ENCODE measurements at places on chromosomes 6 and 20.
A peak's percentile ranks its signal among the peaks of the same experiment; 100 is the strongest.

GRCh38 chr6:49531774-49532569, 18.5 kb upstream of the C6orf141 start:
- peak; percentile 86 for DNase-seq

DNA sequence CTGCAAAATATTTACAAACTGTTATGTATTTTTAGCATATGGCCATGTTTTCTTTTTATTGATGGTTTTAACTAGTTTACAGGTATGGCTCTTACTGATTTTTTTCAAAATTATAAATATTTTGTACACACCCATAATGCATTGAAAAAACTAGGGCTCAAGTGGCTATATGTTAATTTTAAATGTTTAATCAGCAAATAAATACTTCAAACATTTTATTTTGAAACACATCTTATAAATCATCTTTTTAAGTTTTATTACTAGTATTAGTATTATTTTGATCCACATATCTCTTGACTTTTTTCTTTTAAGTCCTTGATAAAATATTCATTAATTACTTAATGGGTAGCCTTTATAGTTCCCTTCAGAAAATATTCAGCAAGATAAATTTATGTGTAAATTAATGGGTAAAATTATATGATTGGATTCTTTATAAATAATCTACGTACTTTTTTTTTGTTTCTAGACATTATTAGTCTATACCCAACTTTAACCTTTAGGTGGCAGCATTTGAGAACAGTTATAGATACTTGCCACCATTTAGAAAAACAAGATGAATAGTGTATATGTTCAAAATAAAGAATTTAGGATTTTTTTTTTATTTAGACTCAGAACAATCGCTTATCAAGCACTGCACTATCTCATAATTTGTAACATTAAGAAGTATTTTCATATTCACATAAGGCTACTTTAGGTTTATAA, 241.9 kb downstream of the ADGRB3 start:
- DNase-seq, result peak; percentile 16

DNA sequence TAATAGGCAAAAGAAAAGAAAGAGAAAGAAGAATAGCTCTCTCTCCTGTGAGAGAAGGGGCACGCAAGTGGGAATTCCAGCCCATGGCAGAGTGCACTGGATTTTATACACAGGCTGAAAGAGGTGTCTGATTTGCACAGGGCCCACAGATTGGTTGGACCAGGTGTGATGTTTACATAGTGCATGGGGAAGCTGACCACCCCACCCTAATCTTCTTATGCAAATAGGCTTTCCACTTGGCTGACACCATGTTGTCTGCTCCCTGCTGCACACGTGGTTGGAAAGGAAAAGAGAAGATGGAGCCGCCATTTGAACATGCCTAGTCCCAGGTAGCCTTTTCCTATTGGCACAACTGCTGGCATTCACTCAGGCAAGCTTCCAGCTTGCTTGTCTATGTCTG, 20.2 kb downstream of the MICA start:
- no peak for DNase-seq

GRCh38 chr20:37970856-37971245, 62.4 kb downstream of the TTI1 start:
- DNase-seq, result no peak

GRCh38 chr6:3290931-3291211, 32.1 kb downstream of the PSMG4 start:
- no peak for DNase-seq

DNA sequence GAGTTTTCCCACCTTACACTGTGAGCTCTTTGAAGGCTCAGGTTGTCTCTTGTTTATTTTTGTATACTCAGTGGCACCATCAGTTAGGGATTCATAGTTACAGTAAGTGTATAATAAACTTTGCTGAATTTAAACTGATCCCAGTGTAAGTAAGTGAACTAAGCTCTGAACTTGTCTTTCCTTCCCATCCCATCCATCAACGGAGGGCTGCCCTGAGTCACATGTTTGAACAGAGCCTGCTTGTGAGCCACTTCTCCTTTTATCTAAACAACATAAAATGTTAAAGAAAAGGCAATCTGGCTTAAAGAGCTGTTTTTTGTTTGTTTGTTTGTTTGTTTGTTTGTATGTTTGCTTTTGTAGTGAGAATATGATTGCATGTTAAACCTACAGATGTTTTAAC, 185.7 kb upstream of the MARCKS start:
- no peak for DNase-seq

- no peak for DNase-seq
Observed at GRCh38 chr6:168655462-168656152, 214.6 kb downstream of the SMOC2 start.

DNA sequence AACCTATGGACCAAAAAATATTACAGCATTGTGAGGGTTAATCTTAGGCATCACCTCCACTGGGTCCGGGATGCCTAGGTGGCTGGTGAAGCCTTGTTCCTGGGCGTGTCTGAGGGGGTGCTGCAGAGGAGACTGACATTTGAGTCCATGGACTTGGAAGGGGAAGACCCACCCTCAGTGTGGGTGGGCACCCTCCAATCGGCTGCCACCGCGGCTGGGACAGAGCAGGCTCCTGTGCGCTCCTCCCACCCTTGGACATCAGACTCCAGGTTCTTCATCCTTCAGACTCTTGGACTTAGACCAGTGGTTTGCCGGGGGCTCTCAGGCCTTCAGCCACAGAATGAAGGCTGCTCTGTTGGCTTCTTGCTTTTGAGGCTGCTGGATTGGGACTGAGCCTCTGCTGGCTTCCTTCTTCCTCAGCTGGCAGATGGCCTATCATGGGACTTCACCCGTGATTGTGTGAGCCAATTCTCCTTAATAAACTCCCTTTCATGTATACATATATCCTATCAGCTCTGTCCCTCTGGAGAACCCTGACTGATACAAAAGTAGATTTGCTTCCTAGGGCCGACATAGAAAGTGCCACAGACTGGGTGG, 113.1 kb downstream of the TTLL2 start:
- no peak for DNase-seq

GRCh38 chr6:4636881-4637224, 139.4 kb upstream of the CDYL start:
- no peak for DNase-seq

- DNase-seq, result no peak
Observed at GRCh38 chr6:2652611-2653010, 98.1 kb downstream of the MYLK4 start.

GRCh38 chr6:12249541-12250382, 40.4 kb upstream of the EDN1 start:
- no peak for DNase-seq

DNA sequence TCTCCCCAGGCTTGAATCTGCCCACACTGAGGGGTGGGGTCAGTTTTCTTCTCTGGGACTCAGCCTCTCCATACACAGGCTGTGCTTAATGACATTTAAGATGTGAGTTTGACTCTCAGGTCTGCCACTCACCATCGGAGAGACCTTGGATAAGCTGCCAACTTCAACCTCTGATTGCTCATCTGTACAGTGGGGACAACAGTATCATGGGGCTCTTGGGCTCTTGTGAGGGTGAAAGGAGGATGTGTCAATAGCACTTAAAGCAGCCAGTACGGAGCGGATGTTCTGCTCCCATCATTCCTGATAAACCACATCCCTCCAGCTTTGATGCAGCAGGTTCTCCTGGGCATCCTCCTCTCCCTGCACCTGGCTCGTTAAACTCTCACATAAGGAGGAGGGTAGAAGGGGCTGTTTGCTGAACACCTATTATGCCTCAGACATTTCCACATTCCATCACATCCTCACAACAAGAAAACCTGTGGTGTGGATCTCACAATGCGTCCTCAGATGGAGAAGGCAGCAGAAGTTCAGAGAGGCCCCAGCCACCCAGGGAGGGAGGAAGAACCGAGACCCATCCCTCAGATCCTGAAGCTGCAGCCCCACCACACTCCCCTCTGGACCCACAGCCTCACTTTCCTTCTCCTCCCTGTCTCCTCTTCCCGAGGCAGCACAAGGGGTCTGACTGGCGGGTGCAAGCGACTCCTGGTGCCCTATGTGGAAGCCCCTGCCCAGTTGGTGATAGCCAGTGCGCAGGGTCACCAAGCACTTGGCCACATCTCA, 1.9 kb upstream of the PDYN start:
- DNase-seq, result no peak

GRCh38 chr6:166526937-166527336, 59.5 kb downstream of the RAMACL start:
- no peak for DNase-seq

DNA sequence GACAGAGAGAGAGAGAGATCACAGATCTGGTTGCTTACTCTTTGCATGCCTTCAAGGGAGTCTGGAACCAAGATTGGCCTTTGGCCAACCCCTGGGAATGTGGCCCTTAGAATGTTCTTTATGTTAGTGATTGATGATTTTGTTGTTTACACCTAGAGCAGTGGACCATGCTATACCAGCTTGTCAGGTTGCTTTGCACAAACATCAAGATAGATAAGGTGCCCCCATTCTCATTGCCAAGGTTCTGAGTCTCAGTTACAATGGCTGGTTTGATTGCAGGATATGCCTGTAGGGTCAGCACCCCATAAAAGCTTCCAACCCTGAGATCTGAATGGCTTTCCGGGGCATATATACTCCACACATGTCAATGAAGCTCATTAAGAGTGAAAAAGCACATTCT, 53.5 kb upstream of the SLC2A12 start:
- DNase-seq, result no peak

- no peak for DNase-seq
Observed at GRCh38 chr6:37513576-37513975, 13.9 kb upstream of the CCDC167 start.

GRCh38 chr6:42460883-42461282, 9.2 kb upstream of the TRERF1 start:
- no peak for DNase-seq

DNA sequence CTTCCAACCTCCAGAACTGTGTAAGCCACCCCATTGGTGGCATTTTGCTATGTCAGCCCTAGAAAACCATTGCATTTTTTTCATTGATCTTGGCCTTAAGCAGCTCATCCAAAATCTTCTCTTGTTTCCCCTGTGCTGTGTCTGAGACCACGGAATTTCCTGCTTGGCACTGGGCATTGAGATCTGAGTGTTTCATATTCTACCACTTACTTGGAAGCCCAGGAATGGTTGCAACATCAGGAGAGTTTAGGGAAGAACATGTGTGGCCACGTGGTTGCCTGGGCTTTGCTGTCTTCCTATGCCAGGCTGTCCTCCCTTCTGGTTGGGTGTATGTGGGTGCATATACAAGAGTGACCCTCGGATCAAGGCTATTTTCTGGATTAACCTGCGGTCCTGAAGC, 139.3 kb upstream of the PMEPA1 start:
- DNase-seq, result no peak

DNA sequence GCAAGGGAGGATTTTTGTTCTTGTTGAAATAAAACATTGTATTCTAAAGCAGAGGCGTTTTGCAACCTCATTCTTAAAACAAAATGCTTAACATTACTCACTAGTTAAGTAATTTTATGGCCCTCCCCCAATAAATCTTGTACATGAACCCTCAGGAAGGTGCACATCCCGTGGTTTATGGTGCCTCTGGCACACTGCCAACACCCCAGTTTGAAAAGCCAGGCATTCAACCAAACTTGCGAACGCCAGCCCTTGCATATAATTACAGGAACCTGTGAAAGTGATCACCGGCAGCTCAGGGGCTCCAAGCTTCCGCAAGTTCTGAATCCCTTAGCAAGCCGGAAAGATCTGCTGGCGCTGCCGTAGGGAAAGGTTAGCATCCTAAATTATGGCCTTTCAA, 1109.0 kb upstream of the FLRT3 start:
- no peak for DNase-seq

- no peak for DNase-seq
Observed at GRCh38 chr6:33144373-33144772, 47.9 kb downstream of the COL11A2 start.

GRCh38 chr6:160520043-160520904, 143.8 kb downstream of the LPA start:
- DNase-seq, result no peak

DNA sequence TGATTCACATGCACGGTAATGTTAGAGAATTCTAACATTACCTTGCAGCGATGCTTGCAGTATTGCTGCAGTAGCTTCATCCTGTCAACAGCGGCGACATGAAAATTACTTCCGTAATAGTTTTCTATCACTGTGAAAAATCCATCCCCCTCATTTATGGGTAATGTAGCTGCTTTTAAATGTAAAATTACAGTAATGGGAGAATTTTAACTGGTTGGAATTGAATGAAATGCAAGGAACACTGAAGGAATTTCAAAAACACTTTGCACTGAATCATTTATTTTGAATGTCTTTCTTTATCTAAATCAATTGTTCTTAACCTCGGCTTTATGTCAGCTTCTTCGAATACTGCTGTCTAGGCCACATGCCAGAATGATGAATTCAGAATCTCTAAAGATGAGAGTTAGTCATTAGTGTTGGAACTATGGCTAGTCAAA, 102.4 kb upstream of the HIVEP1 start:
- DNase-seq, result no peak

GRCh38 chr20:63766695-63767426, 27.3 kb downstream of the SLC2A4RG start:
- no peak for DNase-seq

GRCh38 chr6:24825130-24825630, 26.5 kb upstream of the ARMH2 start:
- DNase-seq, result no peak

GRCh38 chr6:14464055-14464454, 346.5 kb downstream of the CD83 start:
- no peak for DNase-seq

GRCh38 chr6:373773-374724, 17.5 kb upstream of the IRF4 start:
- DNase-seq, result no peak

- no peak for DNase-seq
Observed at GRCh38 chr20:53597521-53598120, 4.0 kb upstream of the ZNF217 start.

DNA sequence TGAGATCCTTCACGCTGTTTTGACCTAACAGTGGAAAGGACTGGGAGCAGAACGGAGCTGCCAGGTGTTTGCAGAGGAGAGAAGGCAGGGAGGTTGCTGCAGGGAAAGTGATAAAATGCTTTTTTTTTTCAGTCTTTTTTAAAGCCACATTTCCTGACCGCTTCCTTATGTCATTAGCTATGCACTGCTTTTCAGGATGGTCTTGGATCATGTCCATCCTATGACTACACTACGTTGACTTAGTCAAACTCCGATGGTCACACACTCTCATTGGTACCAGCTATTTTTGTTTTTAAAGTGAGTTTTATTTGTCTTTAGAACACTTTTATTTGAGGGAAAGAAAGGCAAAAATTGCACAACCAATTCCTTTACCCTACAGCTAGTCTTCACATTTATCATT, 89.2 kb upstream of the EXOC2 start:
- no peak for DNase-seq

DNA sequence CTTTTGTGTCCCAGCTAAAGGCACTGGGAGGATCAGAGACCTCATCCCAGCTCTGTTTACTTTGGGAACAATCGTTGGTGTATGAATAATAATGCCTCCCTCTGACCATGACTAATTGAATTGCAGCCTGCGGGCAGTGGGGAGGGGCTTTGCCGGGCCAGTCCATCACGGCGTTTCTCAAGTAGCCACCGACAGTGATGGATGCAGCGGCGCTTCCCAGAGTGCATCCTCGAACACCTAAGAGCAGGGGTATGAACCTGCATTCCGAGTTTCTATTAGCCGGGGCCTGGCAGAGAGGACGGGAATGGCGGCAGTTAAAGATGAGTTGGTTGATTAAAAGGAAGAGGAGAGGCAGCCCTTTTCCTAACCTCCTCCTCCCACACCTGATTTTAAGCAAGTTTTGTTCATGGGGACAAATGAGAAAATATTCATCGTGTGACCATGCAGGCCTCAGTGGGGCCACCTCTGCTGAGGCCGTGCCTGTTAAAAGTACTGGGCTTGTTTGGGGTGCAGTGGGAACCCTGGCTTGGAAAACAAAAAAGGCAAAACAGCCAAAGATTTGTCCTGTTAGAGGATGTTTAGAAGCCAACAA, 154.1 kb downstream of the FOXA2 start:
- peak; percentile 96 for DNase-seq

- DNase-seq, result peak; percentile 75
Observed at GRCh38 chr6:111709615-111710398, 104.1 kb upstream of the TRAF3IP2 start.
